PC-3 (cell line): ENCODE measurements at places on chromosomes 6 and 20. TPM values are rescaled to one million over a fixed set of nuclear protein-coding genes. Genes with fewer than 3 reads are reported as not detected.

DNA sequence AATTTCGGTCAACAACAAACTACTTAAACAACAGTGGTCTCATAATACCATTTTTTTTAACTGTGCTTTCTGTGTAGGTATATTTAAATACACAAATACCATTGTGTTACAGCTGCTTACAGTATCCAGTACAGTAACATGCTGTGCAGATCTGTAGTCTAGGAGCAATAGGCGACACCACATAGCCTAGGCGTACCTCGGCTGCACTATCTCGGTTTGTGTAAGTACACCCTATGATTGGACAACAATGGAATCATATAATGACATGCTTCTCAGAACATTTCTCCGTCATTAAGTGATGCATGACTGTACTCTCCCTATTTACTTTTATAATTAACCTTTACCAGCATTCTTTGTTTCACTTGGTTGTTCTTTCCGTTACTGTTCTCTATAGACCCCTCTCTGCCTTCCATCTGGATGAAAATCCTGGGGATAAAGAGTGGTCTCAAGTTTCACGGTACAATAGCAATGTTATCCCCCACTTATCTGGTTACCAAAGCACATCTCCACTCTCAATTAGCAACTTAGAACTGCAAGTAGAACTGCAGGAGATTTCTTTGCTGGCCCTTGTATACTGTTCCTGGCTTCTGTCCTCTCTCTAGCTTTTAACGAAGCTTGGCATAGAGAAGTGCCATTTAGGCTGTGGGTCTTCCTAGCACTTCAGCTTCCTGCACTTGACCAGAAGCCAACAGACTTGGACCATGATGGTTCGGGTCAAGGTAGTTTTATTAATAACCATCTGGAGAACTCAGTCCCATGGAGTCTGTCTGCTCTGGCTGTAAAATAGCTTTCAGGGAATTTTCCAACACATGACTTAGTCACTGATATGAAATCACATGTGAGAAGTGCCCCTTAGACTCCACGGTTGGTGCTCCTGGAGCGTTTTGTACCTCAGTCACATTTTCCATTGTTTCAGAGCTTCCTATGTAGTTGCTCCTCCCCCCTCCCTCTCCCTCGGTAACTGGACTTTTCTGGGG lies 80.4 kb upstream of the POPDC3 start:
- DNase-seq: no peak

- DNase-seq: no peak
Observed at GRCh38 chr6:112235956-112236355, 18.4 kb downstream of the LAMA4 start.

- no peak for DNase-seq
Observed at GRCh38 chr6:166743406-166744222, 116.6 kb upstream of the RPS6KA2 start.

- DNase-seq: no peak
Observed at GRCh38 chr6:137486416-137486815, 7.8 kb downstream of the OLIG3 start.

GRCh38 chr20:19668418-19668817 lies 89.6 kb upstream of the RIN2 start:
- DNase-seq: no peak

DNA sequence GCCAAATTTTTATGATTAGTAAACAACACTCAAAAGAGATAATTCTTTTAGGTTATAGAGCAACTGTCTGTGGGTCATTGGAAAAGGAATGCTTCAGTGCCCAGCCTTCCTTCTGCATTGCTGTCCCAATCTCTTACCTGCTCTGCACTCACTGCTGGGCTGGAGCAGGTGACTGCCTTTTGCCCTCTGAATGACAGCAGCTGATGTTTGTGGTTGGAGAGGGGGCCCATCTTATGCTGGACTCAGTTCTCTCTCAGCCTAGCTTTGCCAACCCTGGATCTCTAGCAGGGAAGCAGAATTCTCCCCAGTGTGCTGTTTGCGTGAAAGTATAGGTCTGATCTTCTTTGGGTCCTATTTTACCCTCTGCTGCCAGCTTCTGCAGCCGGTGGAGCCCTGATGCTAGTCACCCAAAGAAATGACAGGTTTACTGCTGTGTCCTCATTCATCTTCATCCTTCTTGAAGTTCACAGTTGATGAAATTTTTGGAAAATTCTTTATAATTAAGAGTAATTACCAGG lies 193.5 kb downstream of the ARID1B start:
- DNase-seq: no peak

DNA sequence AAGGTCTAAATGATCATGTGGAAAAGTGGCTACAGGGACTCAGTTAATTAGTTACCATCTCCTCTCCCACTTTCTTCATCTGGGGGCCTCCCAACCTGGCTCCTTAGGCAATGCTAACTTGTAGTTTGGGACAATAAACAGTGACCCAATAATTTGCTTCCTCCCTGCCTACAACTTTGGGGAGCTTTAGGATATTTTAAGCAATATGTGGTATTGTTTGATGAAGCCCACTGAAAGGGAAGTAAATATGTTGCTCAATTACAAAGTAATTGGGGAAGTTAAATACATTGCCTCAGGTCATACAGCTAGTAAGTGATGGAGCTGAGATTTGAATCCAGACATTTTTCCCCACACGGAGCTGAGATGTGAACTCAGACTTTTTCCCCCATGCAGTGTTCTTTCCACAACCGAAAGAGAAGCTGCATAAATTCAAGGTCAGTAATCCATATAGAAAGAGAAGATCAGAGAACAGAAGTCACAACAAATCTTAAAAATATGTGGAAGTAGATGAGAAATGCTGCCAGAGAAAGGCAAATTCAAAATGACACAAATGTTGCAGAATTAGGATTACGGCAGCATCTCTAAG lies 26.6 kb downstream of the ZHX3 start:
- no peak for DNase-seq

DNA sequence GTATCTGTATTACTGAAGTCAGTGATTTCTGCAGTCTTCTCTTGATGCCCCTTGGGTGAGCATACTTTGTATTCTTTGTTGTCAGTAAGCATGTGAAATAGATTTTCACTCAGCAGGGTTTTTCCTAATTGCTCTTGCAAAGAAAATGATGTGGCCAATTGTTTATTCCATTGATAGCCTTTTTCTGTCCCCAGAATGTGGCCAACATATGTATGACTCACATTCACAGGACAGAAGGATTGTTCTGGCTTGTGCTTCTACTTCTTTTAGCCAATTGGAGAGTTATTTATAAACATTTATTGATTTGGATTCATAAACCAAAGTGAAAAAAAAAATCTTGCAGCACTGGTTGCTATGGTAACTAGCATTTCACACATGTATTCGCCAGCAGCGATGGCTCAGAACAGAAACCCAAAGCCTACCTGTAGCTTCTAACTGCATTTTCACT lies 54.4 kb upstream of the RBM24 start:
- DNase-seq: no peak

- peak; percentile 81 for DNase-seq
Observed at GRCh38 chr20:1900321-1900801, 5.2 kb downstream of the SIRPA start.

- DNase-seq: peak; percentile 59
Observed at GRCh38 chr20:32743237-32744112, at the start of gene COMMD7. Gene COMMD7, minus strand, starts transcription at chr20:32743467. Its CDS starts 76 bp downstream, at chr20:32743391.

DNA sequence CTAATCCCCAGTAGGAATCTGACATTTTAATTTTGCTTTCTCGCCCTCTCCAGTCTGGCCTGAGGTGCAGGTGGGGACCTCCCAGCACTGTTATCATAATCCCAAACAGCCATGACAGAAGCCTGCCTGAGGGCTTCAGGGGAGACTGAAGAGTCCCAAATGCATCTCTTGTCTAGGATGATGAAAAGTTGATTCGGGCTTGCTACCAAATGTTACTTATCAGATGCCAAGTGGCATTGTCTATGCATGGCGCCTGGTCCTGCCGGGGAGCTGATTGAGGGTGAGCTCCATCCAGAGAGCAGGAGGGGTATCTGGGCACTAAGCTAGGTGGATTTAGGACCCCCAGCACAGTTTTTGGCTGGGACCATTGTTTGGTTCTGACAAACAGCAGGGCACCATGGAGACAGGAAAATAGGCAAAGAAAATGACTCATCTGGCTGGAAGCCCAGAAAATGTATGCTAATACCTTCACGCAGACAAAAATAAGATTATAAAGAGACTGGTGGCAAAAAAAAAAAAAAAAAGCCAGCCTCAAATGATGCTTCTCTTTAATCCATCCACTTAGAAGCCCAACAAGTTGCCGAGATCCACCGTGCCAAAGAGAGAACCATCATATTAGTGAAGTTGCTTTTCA lies 513.7 kb upstream of the SULF2 start:
- DNase-seq: peak; percentile 97

DNA sequence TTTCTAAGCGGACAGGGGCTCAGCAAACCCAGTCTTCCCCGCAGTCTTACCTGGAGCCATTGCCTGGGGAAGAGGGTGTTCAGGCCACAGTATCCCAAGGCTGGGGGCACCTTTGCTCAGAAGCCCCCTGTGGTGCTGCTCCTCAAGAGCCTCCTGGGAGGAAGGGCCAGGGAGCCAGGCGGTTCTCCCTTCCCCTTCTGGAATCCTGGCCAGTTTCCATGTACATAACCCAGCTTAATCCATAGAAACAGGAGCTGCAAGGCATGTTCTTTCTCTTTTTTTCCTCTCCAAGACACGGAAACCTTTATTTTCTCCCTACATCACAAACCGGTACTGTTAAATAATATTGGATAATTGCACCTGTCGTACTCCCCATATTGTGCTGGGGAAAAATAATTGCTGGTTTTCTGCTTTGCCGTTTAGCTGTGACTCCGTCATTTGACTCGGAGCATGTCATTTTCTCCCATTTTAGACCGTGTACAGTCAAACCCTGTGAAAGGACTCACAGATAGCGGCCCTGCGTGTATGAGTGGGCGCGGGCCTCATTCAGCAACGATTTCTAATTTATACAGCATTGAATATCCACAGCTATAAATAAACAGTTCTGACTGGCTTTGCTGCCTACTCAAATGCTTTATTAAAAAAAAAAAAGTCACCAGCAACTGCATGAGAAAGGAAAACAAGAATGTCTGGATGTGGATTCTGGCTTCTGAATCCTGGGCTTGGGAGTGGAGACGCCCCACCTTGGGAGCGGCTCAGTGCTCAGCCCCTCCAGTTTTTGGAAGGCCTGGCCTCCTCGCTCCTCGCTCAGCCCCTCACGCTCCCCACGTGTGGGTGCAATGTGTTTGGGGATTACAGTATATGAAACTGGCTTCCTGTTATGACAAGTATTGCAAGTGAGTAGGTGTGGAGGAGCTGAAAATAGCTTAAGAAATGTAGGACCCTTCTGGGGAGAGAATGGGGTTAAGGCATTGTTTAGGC lies 67.3 kb downstream of the ADTRP start:
- no peak for DNase-seq

- peak; percentile 47 for DNase-seq
Observed at GRCh38 chr6:98769546-98769945, 64.8 kb upstream of the POU3F2 start.

GRCh38 chr20:651713-652614 lies 1.0 kb downstream of the SRXN1 start:
- peak; percentile 15 for DNase-seq

DNA sequence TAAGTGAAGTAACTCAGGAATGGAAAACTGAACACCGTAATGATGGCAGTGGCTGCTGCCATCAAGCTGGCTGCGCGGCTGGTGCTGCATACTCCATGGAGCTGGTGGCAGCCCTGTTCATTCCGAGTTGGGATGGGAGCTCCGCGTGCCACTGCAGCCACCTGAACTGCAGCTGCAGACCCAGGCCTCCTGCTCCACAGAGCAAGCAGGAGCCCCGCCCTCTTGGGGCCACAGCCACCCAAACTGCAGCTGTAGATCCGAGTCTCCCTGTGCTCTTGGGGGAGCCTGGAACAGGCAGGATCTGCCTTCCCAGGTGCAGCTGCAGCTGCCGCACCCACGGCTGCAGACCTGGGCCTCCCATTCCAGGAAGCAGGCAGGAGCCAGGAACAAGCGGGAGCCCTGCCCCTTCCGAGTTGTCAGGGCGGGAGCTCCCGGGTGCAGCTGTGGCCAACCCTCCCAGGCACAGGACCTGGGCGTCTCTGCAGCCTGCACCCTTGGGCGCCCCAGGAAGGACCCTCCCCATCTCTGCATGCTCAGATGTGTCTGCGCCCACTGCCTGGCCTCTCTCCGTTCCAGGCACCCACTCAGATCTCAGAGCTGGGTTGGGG lies 120.2 kb downstream of the GMPR start:
- DNase-seq: no peak

DNA sequence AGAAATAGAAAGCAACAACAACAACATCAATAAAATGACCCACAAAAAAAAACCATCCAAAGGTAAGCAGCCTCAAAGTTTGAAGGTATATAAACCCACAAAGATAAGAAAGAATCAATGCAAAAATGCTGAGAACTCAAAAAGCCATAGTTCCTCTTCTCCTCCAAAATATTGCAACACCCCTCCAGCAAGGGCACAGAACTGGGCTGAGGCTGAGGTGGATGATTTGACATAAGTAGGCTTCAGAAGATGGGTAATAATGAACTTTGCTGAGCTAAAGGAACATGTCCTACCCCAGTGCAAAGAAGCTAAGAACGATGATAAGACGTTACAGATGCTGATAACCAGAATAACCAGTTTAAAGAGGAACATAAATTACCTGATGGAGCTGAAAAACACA lies 188.8 kb upstream of the BTBD3 start:
- DNase-seq: no peak

DNA sequence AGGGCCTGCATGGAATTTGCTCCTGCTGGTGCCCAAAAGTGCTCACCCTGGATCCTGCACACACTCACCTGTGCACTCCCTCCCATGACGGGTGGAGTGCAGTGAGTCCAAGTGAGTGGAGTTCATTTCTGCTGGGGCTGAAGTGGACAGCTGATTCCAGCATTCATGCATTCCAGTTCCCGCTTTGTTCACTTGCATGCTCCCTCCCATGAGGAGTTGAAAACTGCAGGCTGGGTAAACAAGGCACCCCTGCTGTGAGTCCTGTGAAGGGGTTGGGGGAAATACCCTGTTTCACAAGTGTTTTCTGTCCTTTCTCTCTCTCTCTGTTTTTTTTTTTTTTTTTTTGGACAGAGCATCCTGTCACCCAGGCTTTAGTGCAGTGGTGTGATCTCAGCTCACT lies 454.1 kb upstream of the NOX3 start:
- DNase-seq: no peak

The LY6G6C gene
- 0.22 TPM in 1 of 2 replicates, not detected in the other for total RNA-seq

The RIOK1 gene
- 29.8 and 39.9 TPM in 2 replicates for total RNA-seq

The TDRD6 gene
- total RNA-seq: 0.07 TPM in 1 of 2 replicates, not detected in the other

The DSP gene
- total RNA-seq: 54.7 and 71.6 TPM in 2 replicates

The EYS gene
- 0.07 TPM in 1 of 2 replicates, not detected in the other for total RNA-seq

The UQCC2 gene
- total RNA-seq: 70.0 and 107 TPM in 2 replicates

The HLA-DPB1 gene
- not detected in 2 replicates for total RNA-seq

The GCNT2 gene
- total RNA-seq: 15.5 and 18.3 TPM in 2 replicates

The MCHR2 gene
- not detected in 2 replicates for total RNA-seq
